ENCODE measurements at places on chromosomes 2 and 18. TPM values are rescaled to one million over a fixed set of nuclear protein-coding genes. Genes with fewer than 3 reads are reported as not detected.

The NLRC4 gene
- not detected for total RNA-seq

The LYG1 gene
- 3.3 TPM for total RNA-seq

DNA sequence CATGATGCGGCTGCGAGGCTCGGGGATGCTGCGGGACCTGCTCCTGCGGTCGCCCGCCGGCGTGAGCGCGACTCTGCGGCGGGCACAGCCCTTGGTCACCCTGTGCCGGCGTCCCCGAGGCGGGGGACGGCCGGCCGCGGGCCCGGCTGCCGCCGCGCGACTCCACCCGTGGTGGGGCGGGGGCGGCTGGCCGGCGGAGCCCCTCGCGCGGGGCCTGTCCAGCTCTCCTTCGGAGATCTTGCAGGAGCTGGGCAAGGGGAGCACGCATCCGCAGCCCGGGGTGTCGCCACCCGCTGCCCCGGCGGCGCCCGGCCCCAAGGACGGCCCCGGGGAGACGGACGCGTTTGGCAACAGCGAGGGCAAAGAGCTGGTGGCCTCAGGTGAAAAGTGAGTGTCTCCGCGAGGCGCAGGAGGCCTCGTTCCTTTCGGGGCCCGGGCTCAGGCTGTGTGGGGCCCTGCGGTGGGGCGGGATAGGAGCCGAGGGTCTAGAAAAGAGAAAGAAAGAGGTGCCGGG is 520 bp downstream of the GLS start:
- H3K27ac ChIP-seq: peak overlapping the region; percentile 79
- peak overlapping the region; percentile 93 for H3K4me3 ChIP-seq
- H3K27me3 ChIP-seq: no peaks in the 10 kb centered on the region
- H3K36me3 ChIP-seq: no peaks in the 10 kb centered on the region
- H3K4me1 ChIP-seq: peaks cover 27% of the 10 kb centered on the region

- H3K36me3 ChIP-seq: no peaks in the 10 kb centered on the region
- no peak overlapping the region for H3K27ac ChIP-seq
- no peaks in the 10 kb centered on the region for H3K4me1 ChIP-seq
- no peaks in the 10 kb centered on the region for H3K27me3 ChIP-seq
- no peak for DNase-seq
- no peak overlapping the region for H3K4me3 ChIP-seq
Measured at GRCh38 chr2:146982393-146982846, 862.4 kb upstream of the ACVR2A start.

DNA sequence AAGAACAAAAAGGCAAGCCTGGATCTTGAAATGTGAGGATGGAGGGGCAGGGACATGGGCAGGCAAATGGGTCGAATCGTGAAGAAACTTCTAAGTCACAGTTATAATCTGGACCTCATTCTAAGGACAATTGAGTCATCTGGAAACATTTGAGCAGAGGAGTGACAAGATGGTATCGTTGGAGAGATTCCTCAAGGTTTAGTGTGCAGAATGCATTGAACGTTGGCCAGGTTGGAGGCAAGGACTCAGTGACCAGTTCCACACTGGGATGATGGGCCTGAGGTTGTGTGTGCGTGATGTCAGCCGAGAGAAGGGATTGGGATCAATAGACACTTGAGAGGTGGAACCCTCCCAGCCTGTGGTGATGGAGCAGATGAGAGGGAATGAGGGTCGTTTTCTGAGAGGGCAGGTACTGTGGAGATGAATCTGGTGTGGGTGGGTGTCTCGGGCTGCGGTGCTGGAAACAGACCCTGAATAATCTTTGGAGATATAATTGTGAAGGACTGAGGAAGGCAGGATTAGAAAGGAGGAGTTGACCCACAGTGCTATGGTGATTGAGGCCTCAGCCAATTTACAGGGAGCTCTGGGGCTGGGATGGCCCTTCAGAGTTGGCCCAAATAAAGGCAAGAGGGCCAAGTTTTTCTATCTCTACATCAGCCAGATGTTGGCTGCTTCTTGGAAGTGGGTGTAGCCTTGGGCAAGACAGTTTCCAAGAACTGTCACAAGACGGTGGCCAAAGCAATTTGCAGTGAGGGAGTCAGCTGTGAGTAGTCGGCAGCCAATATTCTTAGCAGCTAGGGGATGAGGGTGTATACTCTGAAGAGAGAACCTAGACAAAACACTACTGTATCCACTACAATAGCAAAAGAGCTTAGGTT is 5.8 kb upstream of the ZNF532 start:
- H3K4me3 ChIP-seq: no peak overlapping the region
- DNase-seq: no peak
- H3K27ac ChIP-seq: no peak overlapping the region
- peaks cover 24% of the 10 kb centered on the region for H3K4me1 ChIP-seq
- no peaks in the 10 kb centered on the region for H3K36me3 ChIP-seq
- peaks cover 5% of the 10 kb centered on the region for H3K27me3 ChIP-seq

DNA sequence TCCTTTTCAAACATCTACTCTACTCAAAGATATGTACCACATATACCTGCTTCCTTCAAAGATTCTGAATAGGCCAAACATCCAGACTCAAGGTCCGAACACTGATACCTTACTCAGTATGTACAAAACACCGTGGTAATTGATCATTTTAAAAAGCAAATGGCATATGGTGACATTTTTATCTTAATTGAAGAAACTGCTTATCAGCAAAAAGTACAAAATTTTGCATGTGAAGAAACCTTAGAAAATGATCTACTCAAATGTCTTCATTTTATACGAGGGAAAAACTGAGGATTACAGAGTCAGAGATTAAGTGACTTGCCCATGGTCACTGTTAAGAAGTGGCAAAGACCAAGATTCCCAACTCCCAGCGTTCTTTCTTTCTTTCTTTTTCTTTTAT is 133.0 kb downstream of the CACNB4 start:
- no peak overlapping the region for H3K4me3 ChIP-seq
- no peaks in the 10 kb centered on the region for H3K4me1 ChIP-seq
- no peaks in the 10 kb centered on the region for H3K36me3 ChIP-seq

DNA sequence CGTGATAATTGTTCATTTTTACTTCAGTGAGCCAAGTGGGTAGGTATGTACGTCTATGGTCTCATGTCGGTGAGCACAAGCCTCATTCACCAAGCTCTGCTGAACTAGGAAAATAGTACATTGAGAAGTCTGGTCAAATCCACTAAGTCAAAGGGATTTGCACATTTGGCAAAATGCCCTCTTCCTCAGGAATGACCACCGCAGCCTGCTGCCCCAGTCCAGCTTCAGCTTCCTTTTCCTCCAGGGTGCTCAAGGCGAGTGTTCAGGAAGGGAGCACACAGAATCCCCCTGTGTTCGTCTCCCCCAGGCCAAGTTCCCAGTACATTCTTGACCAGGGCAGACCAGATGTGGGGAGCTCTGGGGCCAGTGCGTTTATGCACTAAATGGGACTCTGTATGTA is 23.0 kb downstream of the TCF7L1 start:
- DNase-seq: no peak
- no peak overlapping the region for H3K4me3 ChIP-seq
- H3K36me3 ChIP-seq: peaks cover 3% of the 10 kb centered on the region
- peak overlapping the region; percentile 79 for H3K27ac ChIP-seq
- peaks cover 33% of the 10 kb centered on the region for H3K4me1 ChIP-seq

DNA sequence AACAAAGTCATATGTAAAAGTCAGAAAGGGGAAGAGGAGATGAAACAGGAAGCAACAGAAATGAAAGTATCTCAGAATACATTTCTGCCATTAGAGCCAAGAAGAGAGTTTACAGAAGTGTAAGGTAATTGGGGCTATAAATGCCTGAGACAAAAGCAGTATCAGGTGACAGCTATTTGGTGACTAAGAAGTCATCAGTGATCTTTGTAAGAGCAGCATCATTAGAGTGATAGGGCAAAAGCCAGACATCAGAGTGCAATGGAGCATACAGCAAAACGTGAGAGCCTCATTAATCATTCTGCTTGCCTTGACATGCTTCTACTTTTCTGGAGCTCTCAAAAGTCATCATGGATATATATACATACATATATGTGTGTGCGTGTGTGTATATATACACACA is 804.7 kb upstream of the PIK3C3 start:
- H3K4me3 ChIP-seq: no peak overlapping the region
- H3K27ac ChIP-seq: no peak overlapping the region
- H3K27me3 ChIP-seq: no peaks in the 10 kb centered on the region

- H3K4me1 ChIP-seq: peaks cover 23% of the 10 kb centered on the region
- H3K27ac ChIP-seq: peak overlapping the region; percentile 71
- peak overlapping the region; percentile 86 for H3K4me3 ChIP-seq
- peak; percentile 15 for DNase-seq
- peaks cover 7% of the 10 kb centered on the region for H3K36me3 ChIP-seq
Measured at GRCh38 chr2:15940661-15941480, 521 bp downstream of the MYCN start.

DNA sequence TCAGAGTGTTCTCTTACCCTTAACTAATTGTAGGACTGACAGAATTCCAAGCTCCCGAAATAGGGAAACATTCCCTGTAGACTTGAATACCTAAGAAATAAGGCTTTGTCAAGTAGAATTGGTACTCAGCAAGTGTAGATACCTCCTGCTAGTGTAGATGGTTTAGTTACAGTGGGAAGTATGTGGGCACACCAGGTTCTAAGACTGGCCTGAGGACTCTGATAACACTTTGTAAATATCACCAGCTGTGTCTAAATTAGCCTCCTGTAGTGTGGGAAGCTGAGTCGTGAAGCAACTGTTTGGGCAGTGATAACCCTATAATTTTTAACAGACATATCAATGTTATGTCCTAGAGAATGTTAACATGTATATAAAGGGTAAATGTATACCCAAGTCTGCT is 304.5 kb downstream of the SLC8A1 start:
- H3K36me3 ChIP-seq: no peaks in the 10 kb centered on the region
- no peaks in the 10 kb centered on the region for H3K27me3 ChIP-seq
- DNase-seq: no peak
- no peak overlapping the region for H3K4me3 ChIP-seq

DNA sequence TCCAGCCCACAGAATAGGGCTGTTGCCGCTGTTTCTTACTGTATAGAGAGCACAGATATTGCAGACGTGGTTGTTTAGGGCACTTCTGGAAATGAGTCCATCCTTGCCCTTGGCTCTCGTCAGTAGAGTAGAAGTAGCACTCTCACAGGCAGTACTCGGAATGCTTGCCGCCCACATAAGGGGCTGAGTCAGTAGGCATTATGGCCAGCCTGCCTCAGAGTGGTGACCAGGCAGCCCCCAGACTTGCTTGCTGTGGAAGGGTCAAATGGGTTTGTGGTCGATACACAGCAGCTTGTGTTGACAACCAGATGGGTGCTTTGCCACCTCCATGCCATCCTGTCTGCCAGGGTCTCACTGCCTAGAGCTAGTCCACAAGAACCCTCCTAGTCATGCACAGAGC is 38.7 kb downstream of the PLEKHB2 start:
- peaks cover 9% of the 10 kb centered on the region for H3K4me1 ChIP-seq
- DNase-seq: no peak
- H3K27me3 ChIP-seq: no peaks in the 10 kb centered on the region
- no peak overlapping the region for H3K27ac ChIP-seq

The HOXD8 gene
- not detected for total RNA-seq

GRCh38 chr2:86011449-86011941 is 94.2 kb downstream of the POLR1A start:
- DNase-seq: no peak
- H3K36me3 ChIP-seq: peaks cover 6% of the 10 kb centered on the region
- no peak overlapping the region for H3K4me3 ChIP-seq
- no peaks in the 10 kb centered on the region for H3K27me3 ChIP-seq
- peaks cover 9% of the 10 kb centered on the region for H3K4me1 ChIP-seq

DNA sequence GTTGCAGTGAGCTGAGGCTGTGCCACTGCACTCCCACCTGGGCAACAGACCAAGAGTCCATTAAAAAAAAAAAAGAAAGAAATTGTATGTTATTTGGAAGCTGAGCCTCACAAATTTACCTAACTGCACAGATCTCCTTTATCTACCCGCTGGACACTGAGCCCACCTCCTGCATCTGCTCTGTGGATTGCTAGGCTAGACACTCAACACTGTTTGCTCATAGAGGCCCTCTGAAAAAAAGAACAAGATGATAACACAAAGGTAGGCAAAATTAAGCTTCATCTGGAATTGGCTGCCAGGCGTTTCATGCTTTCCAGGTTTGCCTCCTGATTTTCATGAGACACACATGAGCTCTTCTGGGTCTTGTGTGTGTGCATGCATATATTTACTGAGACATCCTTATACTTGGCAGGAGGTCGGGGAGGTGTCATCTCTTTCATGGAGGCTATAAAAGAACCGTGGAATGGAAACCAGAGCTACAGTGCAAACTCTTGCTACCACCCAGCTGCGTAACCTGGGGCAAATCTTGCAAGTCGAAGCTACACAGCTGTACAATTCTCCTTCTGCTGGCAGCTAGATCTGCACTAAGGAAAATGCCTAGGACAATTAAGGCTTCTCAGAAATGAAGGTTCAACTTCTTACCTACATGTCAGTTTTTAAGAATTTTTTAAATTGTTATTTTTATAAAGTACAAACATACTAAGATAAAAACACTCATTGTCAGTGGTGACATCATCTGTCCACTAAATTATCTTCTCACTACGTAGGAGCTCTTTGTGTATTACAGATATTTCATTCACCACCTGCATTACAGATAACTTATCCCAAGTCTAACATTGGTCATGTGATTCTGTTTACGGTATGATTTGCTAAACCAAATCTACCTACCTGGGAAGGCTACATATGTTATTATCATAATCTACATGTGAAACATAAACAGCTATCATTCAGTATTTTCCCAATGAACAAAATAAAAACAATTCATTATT is 63.1 kb downstream of the CABYR start:
- no peak overlapping the region for H3K4me3 ChIP-seq
- H3K27ac ChIP-seq: no peak overlapping the region
- no peaks in the 10 kb centered on the region for H3K36me3 ChIP-seq
- DNase-seq: no peak
- no peaks in the 10 kb centered on the region for H3K27me3 ChIP-seq

GRCh38 chr2:71120195-71120594 is 9.8 kb downstream of the MCEE start:
- peaks cover 13% of the 10 kb centered on the region for H3K36me3 ChIP-seq
- H3K27me3 ChIP-seq: no peaks in the 10 kb centered on the region
- no peak for DNase-seq
- no peak overlapping the region for H3K27ac ChIP-seq

DNA sequence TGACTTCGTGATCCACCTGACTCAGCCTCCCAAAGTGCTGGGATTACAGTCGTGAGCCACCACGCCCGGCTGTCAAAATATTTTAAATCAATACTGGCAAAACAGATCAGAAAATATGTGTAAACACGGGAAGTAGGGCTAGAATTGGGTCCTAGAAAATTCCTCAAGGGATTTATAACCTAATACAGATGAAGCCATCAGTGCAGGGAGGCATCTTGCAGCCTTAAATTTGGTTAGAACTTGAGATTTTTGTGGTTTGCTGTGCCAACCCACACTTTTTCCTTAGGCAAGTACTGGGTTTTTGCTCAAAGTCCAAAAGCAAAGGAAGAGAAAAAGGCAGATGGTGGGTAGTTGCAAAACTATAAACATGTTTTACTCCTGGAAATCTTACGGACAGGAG is 33.7 kb upstream of the NFE2L2 start:
- no peak for DNase-seq
- H3K27me3 ChIP-seq: no peaks in the 10 kb centered on the region
- no peak overlapping the region for H3K27ac ChIP-seq

All from progenitor cell of endocrine pancreas (in vitro differentiated cells).